ENCODE measurements at places on chromosomes 6 and 20.

DNA sequence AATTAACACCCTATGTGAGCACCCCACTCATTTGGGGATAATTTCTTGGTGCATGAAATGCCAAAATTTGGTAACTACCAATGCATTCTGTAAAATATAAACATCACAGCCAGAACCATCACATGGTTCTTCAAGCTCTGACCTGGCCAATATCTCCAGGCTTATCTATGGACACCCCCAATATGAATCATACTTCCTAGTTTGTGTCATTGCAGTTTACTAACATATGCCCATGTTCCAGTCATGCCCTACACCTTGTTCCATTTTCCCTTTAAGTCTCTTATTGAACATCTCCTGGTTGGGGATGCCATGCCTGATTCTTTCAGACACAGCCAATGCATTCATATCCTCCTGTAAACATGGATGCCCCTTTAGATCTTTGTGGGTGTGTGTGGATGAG is 572.8 kb upstream of the BTBD3 start:
- DNase-seq, result no peak

DNA sequence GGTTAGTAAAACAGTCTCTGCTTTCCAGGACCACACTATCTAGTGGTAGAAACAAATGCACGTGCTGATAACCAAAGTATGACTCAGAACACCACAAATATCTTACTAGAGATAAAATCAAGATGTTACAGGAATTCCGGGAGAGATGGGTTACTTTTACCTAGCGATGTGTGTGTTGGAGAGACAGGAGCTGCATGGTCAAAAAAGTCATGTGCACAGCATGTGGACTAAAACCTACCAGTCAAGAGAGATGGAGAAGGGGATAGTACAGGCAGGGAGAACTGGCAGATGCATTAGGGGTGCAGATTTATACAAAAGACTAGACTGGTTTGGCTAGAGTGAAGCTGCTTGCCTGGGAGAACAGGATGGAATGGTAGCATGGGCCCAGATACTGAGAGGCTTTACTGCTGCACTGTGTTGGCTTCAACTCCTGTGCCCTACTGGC is 75.3 kb upstream of the MRAP2 start:
- DNase-seq, result no peak

DNA sequence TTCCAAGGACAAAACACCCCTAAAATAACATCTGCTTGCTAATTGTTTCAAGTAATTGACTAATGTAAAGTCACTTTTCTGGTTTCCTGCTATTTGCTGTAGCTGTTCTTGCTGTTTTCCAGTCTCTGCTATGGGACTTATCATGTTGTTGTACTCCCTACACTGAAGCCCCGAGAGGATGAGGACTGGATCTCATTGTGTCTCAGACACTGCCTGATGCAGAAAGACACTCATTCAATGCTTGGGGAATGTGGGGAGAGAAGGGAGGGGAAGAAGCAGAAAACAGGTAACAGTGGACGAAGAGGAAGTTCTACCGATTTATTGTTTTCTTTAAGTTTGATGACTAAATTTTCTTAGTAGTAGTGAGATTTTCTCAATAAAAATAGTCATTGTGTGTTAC is 79.8 kb downstream of the DOK5 start:
- DNase-seq, result no peak

DNA sequence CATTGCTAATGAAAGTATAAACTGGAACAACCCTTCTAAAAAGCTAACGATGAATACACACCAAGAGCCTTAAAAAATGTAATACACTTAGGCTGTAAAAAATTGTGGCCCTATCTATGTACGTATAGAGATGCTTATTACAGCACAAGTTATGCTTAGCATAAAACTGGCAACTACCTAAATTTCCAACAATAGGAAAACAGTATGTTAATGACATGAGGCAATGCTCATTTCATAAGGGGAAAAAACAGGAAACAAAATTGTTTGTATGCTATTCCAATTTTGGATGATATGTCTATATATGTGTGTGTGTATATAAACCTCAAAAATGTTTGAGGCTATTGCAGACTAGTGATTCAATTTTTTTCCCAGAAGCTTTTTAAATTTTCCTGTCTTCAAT is 82.5 kb downstream of the DTNBP1 start:
- no peak for DNase-seq

GRCh38 chr6:69594405-69594804 is 202.4 kb downstream of the LMBRD1 start:
- no peak for DNase-seq

DNA sequence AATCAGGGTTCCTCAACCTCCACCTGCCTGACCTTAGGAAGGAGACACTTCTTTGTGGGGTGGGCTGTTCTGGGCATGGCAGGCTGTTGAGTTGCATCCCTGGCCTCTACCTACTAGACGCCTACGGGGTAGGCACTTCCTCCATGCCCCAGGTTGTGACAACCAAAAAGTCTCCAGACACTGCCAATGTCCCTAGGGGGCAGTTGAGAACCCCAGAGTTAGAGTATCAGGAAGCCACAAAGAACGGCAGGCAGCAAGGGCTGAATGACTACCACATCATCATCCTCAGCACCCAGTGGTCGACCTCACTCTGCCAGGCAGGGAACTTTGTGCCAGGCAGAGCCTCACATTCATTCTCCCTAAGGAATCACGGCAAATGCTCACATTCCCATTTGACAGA is 21.5 kb downstream of the PMEPA1 start:
- no peak for DNase-seq

- DNase-seq, result peak; percentile 5
Observed at GRCh38 chr6:161748535-161749416, 474.9 kb upstream of the AGPAT4 start.

GRCh38 chr6:163596174-163596573 is 181.7 kb downstream of the QKI start:
- no peak for DNase-seq

DNA sequence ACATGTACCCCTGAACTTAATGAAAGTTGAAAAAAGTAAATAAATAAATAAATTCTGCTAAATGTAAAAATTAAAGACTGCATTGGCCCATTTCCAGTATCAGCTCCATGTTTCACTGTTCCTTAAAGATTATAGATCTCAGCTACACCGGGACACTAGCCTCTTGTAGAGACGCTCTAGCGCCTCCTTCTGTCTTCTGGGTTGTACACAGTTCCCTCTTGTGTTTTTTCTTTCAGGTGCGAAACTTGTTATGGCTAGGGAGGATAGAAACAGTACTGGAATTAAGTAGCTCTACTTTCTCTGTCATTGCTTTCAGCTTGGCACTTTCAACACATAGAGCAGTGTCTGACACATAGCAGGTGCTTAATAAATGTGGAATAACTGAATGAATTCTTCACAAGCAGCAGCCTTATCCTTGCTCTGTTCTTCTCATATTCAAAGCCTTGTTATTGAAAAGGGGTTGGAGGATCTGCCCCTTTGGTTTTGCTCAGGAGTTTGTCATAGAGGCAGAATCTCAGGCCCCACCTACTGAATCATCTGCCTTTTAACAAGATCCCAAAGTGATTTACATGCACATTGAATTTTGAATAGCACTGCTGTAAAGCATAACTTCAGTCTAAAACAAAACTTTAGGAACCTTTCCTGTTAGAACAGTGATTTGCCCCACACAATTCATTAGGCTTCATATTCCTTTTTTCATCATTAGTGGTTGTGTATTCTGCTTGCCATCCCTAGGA is 92.3 kb downstream of the FIG4 start:
- no peak for DNase-seq

DNA sequence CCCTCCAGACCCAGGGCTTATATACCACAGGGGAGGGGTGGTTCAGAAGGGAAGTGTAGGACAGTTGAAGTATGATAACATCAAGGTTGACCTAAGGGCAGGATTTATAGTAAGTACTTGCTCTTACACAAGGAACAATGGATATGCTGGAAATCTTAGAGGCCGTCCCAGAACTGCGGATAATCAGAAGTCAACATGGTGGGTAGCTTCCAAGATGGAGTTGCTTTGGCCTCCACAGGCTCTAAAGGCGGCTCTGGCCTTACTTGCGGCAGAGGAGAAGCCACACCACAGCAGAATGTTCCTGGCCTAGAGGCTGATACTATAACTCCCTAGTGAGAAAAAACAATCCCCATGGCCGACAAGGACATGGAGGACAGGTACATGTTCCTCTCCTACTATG is 344.7 kb downstream of the CDC5L start:
- no peak for DNase-seq

DNA sequence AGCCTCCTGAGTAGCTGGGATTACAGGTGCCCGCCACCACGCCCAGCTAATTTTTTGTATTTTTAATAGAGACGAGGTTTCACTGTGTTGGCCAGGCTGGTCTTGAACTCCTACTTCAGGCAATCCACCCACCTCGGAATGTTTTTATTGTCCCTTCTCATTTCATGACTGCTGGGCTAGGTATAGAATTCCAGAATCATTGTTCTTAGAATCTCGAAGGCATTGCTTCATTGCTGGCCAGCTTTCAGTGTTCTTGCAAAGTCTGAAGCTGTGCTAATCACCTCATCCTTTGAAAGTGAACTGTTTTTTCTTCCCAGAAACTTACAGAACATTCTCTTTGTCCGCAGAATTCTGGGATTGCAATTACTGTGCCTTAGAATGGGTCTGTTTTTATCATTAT is 49.0 kb downstream of the PTPN1 start:
- DNase-seq, result no peak

DNA sequence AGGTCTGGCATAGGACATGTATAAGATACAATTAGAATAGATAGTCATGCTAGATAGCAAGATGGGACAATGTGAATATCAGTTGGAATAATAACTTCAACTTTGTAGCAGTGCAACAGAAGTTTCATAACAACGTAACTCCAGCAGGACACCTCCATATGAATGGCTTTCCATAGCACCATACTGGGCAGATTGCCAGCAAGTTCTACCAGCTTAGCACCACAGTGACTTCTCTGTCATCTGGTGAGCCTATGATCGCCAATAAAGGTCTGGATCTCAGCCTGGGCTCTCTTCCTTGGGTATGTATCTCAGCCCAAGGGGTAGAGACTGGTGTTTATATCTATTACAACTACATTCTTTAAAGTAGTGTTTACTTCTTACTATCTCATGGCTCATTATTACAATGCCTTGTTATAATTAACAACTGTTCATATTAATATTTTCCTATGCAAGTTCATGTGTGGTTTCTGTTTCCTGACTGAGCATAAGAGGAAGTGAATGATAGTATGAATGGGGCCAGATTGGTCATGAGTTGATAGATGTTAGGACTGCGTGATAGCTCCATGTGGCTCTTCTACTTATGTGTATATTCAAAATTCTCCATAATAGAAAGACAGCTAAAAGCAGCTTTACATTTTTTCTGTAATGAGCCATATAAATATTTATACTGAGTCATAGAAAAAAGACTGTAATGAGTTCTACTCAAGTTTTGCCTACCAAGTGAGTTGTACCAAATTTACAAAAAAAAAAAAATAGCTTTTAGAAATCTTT is 22.9 kb downstream of the HTR1B start:
- DNase-seq, result no peak

GRCh38 chr20:42161228-42161829 is 543.2 kb upstream of the CHD6 start:
- no peak for DNase-seq

DNA sequence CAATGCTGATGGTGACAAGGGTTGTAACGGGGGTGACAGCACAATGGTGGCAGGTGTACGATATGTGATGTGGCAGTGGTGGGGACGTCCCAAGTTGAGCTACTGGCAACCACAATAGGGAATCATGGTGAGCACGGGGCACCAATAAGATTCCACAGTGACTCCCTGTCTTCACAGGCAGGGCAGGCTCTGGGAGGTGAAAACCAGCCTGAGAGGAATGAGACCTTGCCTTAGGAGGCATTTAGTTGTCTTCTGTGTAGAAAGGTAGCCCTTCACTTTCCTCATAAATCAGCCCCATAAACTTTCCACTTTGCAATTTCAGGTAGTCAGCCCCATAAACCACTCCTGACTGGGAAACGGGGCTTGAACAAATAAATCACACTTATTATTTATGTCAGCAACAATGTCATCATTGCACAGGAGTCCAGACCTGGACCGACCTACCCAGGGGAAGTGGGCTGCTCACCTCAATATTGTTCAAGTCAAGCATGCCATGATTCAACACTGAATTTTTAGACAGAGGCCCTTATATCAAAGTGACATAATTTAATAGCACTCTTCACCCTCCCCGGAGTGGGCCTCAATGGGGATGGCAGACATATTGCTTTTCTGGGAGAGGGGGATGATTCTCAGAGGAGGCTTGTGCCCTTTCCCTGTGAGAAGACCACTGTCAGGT is 150.8 kb downstream of the CDC5L start:
- DNase-seq, result no peak

DNA sequence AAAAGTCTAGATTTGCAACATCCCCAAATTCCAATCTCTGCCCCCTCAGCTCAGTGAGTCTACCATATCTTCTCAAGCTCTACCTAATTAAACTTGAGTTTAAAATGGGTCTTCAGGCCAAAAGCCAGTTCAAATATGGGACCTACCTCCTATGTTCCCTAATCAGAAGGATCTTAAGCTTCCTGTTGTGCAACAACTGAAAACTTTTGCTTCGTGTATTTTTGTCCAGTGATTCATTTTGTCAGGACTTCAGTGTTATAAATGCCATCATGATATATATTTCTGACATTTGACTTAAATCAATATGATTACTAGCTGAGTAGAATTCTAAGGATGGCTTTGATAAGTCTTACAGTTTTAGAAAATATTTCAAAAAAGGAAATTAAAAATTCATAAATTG is 622.6 kb upstream of the PTCHD4 start:
- DNase-seq, result no peak

DNA sequence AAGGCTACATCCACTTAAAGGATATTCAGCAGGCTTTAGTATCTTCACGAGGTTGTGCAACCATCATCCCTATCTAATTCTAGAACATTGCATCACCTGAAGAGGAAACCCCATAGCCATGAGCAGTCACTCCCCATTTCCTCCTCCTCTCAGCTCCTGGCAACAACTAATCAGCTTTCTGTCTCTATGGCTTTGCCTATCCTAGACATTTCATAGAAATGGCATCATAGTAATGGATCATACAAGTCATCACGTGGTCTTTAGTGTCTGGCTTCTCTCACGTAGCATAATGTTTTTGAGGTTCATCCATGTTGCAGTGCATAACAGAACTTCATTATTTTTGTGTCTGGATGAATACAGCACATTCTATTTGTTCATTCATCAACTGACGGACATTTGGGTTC is 20.5 kb downstream of the SNAI1 start:
- DNase-seq, result peak; percentile 19

GRCh38 chr20:38161412-38161774 is 3.7 kb downstream of the TGM2 start:
- DNase-seq, result no peak

DNA sequence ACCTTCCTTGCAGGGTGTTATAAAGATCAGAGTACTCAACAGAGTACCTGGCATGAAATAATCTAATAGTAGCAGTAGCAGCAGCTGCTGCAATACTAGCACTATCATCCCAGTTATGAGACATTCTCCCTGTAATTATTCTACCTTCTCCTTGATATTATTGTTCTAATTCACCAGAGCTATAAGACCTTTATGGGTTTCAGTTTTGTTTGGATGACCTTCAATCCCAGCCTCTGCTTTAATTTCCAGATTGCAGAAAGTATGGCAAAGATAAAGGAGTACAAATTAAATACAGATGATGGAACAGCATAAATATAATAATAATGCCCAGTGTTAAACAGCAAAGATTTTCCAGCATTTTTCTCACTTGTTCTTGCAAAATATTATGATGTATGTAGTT is 150.5 kb upstream of the MYLIP start:
- DNase-seq, result no peak

- peak; percentile 73 for DNase-seq
Observed at GRCh38 chr20:38674092-38674764, 50.1 kb upstream of the SLC32A1 start.

GRCh38 chr6:54419885-54420284 is 111.6 kb downstream of the TINAG start:
- no peak for DNase-seq

- no peak for DNase-seq
Observed at GRCh38 chr6:11292091-11292490, 59.6 kb upstream of the NEDD9 start.
